Dermis microvascular lymphatic vessel endothelial cell (primary cell): ENCODE measurements at places on chromosomes 3 and 15. TPM values are rescaled to one million over a fixed set of nuclear protein-coding genes. Genes with fewer than 3 reads are reported as not detected.

SLC24A5 gene
- total RNA-seq = not detected in 2 replicates

KNL1 gene
- total RNA-seq = 5.1 and 14.2 TPM in 2 replicates

ZMYND10 gene
- under 0.01 and 0.25 TPM in 2 replicates for total RNA-seq

NPRL2 gene
- total RNA-seq = 12.3 and 16.9 TPM in 2 replicates
